ENCODE measurements at places on chromosomes 16 and 17.

GRCh38 chr17:59761385-59762048 is 54.1 kb downstream of the VMP1 start:
- no peak for DNase-seq

DNA sequence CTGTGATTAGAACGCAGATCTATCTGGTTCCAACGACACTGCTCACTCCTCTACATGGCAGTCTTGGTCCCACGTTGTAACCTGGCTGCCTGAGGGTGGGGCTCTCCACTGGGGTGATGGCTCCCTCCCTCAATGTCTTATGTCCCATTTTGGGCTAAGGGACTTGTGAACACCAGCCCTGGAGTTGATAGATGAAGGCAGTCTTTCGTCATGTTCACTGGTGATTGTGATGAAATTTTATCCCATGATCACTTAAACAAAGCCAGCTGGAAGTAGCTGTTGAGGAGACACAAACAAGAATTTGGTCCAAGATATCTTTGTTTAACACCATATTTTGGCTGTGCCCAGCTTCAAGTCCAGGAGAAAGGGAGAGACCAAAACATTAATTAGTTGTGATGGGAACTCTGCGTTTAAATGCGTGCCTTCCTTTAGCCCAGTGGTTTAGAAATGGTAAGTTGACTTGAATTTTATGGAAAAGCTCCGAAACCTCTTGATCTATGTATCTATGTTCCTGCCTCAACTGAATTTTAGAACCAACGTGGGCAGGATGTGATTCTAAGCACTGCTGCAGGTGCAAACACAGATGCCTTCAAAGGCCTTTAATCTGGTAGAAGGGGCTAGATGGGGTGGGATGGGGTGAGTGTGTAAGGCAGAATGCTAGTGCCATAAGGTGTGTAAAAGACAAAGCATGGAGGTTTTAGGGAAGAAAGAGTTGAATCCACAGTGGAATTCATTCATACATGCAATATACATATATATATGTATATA is 186.8 kb upstream of the IRX3 start:
- no peak for DNase-seq

DNA sequence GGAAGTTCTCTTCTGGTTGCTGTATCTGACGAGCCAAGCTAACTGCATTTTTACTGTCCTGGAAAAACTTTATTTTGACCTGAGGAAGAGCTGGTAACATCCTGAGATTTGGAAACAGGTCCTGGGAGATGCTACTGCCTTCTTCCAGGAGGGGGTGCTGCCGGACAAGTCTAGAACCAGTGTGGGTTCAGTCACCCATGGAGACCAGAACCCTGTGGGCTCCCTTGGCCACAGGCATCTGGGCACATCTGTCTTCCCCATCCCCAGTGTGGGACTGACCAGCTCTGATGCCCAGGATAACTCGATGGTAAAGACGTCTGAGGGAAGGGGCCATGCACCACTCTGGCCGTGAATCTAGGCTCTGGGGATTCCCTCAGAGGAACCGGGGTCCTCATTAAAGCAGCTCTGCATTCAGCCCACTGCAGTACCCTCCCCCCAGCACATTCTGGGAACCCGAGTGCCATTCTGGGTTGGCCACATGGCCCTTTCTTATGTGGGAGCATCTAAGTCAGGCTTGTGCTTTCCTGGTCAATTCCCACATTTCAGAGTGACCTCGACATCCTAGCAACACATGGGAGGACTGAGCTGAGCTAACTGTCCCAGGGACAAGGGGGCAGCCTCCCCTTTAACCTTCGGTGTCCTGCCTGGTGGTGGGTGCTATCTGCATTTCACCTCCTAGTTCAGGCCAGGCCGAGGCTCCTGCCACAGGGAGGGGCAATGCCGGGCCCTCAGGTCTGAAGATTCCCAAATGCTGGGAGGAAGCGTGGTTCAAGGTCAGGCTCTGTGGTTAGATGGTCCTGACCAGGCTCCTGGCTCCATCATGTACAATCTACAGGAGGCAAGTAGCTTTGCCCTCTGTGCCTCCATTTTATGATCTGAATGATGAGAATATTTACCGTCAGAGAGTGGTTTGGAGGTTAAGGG is 6.4 kb downstream of the C16orf86 start:
- peak; percentile 48 for DNase-seq

DNA sequence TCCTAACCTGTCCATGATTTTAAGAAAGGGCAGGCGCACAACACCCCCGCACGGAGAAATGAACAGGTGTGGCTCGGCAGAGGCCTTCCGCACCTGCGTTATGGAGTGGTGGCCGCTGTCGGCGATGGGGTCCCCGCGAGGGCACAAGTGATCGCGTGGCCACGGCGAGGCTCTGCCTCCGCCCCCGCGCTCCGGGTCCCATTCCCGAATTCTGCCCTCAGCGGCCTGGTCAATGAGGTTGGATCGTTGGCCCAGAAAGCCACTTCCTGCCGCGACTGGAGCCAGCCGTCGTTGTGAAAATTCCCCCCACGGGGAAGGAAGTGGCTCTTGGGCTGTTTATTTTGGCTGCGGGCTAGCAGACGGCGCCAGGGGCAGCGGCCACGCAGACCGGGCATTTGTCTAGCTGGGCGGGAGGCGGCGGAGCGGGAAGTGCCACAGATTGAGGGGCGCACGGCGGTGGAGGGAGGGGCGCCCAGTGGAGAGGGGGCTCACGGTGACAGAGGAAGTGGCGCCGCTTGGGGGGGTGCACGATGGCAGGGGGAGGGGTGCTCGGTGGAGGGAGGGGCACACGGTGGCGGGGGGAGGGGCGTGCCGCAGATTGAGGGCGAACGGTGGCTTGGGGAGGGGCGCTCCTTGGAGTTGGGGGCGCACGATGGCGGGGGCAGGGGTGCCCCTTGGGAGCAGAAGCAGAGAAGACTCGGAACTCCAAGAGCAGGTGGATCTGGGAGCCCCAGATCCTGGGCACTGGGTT is 25.0 kb downstream of the MRC2 start:
- DNase-seq = no peak

GRCh38 chr17:12116143-12116542 is 95.5 kb downstream of the MAP2K4 start:
- no peak for DNase-seq

DNA sequence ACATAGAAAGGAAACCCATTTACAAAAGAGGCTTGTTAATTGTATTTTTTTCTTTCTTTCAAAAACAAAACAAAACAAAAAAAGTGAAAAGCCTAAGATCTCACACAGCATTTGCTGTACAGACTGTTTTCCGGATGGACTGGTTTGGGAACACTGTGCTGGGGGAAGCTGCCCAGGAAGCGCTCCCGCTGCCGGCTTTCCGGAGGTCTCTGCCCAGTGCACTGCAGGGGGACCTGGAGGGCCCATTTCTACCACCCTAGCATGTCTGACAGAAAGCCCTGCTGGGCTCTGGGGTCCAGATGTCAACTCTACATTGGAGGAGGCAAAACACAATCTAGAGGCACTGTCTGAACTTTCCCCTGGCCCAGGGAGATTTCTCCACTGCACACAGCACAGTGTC is 26.3 kb upstream of the CLEC18B start:
- no peak for DNase-seq

DNA sequence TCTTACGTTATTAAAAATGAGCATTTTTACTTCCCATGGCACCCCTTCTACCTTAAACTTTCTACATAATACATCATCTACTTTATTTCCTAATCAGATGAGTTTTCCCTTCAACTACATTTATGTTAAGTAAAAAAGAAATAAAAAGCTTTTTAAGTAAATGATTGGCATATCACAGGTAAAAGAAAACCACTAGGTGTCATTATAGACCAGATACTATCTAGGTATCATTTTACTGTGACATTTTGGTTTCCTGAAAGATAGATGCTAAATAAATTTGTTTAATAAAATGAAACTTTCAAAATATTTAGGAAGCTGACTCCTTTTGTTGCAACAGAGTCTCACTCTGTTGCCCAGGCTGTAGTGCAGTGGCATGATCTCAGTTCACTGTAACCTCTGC is 3.8 kb upstream of the CMTM1 start:
- no peak for DNase-seq

- no peak for DNase-seq
Observed at GRCh38 chr17:79098282-79098867, 23.8 kb downstream of the ENGASE start.

- no peak for DNase-seq
Observed at GRCh38 chr17:67071595-67071994, 27.2 kb downstream of the CACNG1 start.
